ENCODE measurements at places on chromosomes 3 and 15. TPM values are rescaled to one million over a fixed set of nuclear protein-coding genes. Genes with fewer than 3 reads are reported as not detected.

Gene BFSP2
- not detected for total RNA-seq

Gene LRRC31
- not detected for total RNA-seq

Gene CLRN1
- total RNA-seq, result not detected

Gene C2CD4A
- 3.1 TPM for total RNA-seq

Gene NR1I2
- total RNA-seq, result 0.16 TPM

Gene ZNF609
- 25.2 TPM for total RNA-seq

Gene IL17RD
- 2.2 TPM for total RNA-seq
